ENCODE measurements at places on chromosomes 3 and 15.

GRCh38 chr15:64029633-64030032, 16.7 kb downstream of the DAPK2 start:
- no peak for DNase-seq

GRCh38 chr15:57218826-57219576, 157.3 kb upstream of the CGNL1 start:
- no peak for DNase-seq

DNA sequence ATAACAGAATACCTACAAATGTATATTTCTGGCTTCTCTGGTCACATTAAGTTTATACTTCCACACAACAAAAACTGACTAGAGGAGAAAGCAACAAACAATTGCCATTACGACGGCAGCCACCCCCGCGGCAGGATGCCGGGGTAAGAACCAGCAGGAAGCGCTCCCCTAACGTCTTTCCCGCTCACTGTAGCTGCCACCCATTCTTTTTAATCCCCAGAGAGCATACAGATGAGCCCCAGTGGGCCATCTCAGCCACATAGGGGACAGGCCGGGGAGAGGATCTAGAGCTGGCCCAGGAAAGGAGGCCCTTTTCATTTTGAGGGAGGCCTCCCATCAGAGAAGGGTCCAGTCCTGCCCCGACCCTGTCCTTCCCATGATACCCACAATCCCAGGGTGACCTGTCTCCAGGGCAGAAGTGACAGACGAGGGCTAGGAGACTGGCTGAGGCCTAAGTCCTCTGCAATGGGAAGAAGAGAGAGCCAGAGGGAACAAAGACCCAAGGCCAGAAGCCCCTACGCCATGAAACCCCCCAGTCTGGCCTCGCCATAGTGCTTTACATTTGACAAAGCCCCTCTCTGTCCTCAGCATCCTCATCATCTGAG, 3.6 kb upstream of the CALML4 start:
- no peak for DNase-seq

DNA sequence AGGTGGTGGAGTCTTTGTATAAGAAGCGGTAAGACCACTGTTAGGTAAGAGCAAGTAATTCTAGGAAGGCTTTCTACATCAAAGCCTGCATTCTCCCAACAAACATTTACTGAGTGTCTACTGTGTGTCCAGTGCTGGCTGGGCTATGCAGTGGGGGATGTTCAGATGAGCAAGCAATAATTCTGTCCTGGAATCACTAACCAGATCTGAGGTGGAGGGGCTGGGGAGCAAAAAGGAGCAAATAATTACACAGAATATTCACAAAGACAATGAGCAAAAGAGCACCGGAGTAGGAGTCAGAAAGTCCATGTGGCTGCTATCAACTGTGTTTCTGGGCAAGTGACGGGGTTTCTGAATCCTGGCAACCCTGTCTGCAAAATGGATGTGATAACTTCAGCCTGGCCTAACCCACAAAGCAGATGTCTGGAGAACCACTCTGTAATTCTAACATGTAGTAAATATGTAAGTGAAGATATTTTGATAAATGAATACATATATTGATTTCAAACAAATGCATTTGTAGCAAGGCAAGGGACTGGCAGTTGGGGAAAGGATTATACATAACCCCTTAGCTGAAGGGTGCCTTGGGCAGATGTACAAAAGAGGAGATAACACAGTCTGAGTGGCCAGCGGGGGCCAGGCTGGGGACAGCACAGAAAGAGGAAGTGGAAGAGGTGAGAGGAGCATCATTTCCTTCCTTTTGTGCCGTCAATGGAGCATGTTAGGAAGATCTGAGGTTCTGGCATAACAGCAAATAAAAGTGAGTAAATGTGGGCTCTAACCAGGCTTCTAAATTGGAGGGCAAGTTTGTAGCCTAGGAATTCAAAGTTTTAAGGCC, 28.8 kb downstream of the CYP8B1 start:
- no peak for DNase-seq

GRCh38 chr15:78457101-78457500, 19.1 kb downstream of the IREB2 start:
- DNase-seq = no peak

DNA sequence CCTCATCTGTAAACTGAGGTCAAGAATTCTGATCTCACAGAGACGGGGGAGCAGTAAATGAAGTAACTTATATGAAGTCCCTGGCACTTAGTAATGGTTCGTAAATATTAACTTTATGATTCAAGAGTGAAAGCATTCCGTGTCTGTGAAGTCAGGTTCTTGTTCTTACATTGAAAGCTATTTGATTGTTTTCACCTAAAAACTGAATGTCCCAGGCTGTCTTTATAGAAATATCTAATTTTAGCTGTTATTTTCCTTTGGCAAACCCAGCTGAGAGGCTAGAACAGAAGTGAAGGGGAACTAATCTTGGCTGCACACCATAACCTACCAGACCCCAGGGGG, 84.5 kb downstream of the CHSY1 start:
- DNase-seq = no peak

- DNase-seq = no peak
Observed at GRCh38 chr15:41885841-41886240, 8.0 kb downstream of the SPTBN5 start.

DNA sequence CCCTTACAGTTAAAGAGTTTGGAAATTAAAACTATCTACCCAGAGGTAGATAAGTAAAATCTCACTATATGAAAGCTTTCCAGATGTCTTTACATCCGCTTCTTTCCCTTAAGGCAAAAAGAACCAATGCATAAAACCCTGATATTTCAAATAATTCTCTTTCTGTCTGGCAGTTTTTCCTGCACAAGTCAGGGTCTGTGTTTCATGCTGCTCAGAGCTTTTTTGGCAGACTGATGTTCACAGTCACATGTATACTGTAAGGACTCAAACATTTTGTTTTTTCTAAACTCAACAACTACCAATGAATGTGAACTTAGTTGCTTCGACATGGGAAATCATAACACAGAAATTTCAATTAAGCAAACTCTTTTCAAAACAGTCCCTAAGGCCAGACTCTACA, 988.4 kb downstream of the EPHA3 start:
- DNase-seq = no peak

GRCh38 chr3:188205992-188206416, 52.0 kb downstream of the LPP start:
- no peak for DNase-seq

DNA sequence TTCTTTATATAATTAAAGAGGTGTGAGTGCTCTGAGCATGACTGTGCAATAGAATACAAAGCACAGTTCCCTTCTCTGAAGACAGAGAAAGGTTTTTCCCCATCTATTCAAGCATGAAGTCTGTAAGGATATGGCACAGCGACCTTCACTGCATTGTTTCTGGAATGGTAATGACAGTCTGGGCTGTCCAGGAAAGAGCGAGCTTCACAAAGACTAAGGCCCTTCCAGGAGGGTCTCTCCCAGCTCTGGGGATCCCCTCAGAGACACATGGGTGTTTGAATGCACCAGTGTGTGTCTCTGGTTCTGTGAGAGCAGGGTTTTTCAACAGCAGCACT, 179.9 kb upstream of the NR2E3 start:
- DNase-seq = no peak

GRCh38 chr3:67349551-67350174, 304.7 kb downstream of the SUCLG2 start:
- no peak for DNase-seq

Data from stimulated activated CD4-positive, alpha-beta T cell treated with anti-CD3 and anti-CD28 coated beads, Interleukin-15, amount 100 ng/mL, for 1 hour (primary cell).